Lung microvascular endothelial cell (primary cell): ENCODE measurements at places on chromosomes 1 and 21.

DNA sequence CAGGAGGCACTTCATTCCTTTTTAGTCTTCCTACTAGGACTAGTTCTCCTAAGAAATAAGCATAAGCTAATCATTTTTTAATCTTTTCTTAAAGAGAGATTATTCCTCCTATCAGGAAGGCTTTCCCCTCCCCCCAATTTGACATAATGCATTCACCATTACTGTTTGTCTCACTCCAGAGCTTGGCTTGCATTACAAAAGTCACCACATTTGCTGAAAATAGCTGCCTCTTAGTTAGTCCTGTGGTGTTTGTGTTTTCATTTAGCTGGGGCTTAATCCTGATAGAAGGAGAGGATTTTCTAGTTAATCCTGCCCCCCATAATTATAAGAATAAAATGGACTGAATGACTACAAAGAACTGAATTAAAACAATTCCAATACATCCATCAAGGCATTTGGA lies 307.1 kb upstream of the RRP15 start:
- DNase-seq: no peak

DNA sequence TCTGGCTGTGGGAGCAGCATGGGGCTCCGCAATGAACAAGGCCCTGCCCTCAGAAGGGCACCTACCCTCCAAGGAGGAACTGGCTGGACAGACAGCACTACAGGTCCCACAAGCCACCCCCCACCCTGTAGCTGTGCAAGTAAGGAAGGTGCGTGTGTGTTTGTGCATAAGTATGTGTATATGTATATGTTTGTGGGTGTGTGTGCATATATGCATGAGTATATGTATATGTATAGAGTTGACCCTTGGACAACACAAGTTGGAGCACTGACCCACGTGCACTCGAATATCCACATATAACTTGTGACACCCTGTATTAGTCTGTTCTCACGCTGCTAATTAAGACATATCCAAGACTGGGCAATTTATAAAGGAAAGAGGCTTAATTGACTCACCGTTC lies 22.6 kb upstream of the TENT5C start:
- DNase-seq: no peak

- DNase-seq: no peak
These were observed 58.3 kb downstream of the UBE2T start for GRCh38 chr1:202283379-202283844.

DNA sequence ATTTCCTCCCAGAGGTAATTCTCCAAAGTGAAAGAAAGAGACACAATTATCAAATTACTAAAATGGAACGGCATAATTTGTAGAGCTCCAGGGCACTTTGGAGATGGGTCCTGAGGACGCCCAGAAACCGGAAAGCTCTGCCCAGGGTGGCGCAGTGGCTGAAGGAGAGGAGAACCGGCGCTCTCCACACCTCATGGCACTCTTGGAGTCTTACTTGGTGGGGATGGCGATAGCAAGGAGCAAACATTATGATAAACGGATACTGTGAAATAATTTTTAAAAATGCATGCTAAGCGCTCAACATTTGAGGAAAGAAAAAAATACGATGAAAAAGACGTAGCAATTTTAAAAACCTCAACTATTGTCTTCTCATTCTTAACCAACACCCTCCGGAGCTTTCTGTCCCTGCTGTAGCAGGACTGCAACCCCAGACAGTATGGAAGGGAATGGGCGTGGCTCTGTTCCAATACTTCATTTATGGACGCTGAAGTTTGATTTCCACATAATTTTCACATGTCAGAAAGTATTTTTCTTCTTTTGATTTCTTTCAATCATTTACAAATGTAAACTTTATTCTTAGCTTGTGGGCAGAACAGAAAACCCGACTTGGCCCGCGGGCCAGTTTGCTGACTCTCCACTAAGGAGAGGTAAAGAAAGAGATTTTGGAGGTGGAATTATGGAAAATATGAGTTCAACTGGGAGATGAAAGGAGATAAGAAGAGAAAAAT lies 1.1 kb downstream of the S100A11 start:
- peak; percentile 25 for DNase-seq
